NT2/D1 (cell line): ENCODE measurements at places on chromosomes 3 and 15.

DNA sequence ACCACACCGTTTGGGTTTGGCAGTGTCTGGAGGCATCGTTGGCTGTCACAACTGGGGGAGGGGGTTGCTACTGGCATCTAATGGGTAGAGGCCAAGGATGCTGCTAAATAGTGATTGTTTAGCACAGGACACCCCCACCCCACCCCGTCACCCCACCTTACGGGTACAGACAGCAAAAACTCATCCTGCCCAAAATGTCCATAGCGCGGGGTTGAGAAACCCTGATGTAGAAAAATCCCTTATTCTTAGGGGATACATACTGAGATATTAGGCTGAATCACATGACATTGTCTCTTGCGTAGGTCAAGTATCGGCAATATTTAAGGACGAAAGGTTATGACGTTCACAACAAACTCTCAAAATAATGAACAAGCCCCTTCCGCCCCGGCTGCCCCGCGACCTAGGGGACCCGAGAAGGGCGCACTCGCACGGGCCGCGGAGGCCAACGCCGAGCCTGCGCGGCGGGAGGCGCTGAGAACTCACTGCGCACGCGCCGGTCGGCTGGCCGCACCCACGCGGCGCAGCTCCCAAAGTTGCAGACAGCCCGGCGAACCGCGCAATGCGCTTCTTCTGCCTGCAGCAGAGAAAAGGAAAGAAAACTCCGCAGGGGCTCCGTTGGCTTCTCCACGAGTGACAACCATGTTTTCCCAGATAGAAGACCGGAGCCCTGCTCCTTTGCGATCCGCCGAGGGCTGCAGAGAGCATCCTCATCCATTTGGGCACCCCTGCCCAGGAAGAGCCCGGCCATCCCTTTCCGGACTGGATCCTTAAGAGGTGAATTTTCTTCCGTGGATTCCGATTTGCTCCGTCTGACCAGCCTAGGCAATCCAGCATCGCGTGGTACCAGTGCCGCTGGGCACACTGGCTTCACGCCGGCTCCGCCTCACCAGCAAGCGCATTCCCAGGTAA is 136.8 kb upstream of the CCDC54 start:
- DNase-seq = peak; percentile 38

- no peak for DNase-seq
Measured at GRCh38 chr3:16352428-16352827, 87.4 kb downstream of the OXNAD1 start.

- no peak for DNase-seq
Measured at GRCh38 chr3:99678896-99679295, 40.5 kb downstream of the COL8A1 start.

DNA sequence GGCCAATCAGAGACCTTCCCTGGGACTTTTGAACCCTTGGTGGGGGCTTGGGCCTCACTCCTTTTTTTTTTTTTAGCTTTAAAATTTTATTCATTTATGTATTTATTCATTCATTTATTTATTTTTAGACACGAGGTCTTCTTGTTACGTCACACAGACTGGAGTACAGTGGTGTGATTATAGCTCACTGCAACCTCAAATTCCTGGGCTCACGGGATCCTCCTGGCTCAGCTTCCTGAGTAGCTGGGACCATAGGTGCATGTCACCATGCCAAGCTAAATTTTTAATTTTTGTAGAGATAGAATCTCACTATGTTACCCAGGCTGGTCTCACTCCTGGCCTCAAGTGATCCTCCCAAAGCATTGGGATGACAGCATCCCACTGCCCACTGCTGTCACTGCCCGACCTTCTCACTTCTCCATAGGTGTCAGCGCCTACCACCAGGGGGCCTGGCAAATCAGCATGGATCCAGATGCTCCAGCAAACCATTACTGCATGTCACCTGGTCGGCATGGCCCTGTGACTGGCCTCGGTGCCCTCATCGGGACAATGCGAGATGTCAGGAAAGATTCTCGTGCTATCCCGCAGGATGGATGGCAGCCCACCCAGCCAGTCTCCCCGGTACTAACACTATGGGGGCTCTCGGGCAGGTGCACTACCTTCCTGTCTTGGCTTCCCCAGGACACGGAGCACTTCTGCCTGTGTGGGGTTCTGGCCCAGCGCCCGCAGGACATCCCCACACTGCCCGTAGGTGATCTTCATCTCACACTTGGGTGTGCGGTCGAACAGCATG is 3.0 kb downstream of the MYL3 start:
- no peak for DNase-seq

GRCh38 chr3:154536751-154537150 is 106.8 kb upstream of the GPR149 start:
- DNase-seq = no peak

GRCh38 chr15:101684384-101684783 is 32.2 kb upstream of the TM2D3 start:
- no peak for DNase-seq

DNA sequence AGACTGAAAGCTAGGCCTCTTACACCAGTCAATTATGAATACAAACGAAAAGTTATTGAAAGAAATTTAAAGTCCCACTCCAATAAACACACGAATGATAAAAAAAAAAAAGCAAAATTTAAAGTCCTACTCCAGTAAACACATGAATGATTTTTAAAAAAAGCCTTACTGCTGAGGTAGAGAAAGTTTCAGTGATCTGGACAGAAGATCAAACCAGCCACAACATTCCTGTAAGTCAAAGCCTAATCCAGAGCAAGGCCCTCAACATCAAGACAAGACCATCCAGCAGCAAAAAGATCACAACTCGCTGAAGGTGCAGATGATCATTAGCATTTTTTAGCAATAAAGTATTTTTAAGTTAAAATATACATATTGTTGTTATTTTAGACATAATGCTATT is 95.6 kb upstream of the LIPC start:
- DNase-seq = no peak

DNA sequence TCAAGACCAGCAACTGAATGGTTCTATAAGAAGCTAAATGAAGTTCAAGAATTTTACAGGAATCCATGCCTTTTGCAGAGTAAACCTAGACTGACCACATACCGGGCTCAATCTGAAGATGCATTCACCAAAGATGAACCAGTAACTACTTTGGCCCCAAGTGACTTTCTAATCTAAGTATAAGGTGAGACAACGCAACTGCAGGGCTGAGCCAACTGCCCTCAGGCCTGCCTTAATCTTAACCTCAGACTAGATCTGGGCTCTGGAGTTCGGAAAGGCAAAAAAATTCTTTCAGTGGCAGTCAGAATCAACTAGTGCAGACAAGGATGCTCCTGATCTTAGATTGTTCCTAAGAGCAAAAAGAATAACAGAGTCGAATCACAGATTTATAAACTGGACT is 48.3 kb downstream of the EXD1 start:
- DNase-seq = no peak

DNA sequence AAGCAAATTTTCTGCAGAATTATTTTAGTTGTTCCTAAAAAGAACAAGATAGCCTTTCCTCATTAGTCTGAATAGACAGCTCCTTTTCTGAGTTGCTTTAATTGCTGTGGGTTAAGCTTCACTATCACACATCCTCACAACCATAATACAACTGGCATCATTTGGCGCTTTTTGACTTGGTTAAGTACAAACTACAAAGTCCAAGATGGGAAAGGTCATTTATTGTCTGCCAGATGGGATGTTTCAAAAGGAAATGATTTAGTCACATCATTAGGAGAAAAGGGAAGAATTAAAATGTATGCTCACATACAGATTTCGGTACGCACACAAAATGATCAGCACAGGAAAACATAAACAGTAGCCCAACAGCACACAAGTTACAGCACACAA is 329.1 kb downstream of the RORA start:
- DNase-seq = no peak
